Natural killer cell (primary cell): ENCODE measurements at places on chromosomes 7 and 10.
A peak's percentile ranks its signal among the peaks of the same experiment; 100 is the strongest.

DNA sequence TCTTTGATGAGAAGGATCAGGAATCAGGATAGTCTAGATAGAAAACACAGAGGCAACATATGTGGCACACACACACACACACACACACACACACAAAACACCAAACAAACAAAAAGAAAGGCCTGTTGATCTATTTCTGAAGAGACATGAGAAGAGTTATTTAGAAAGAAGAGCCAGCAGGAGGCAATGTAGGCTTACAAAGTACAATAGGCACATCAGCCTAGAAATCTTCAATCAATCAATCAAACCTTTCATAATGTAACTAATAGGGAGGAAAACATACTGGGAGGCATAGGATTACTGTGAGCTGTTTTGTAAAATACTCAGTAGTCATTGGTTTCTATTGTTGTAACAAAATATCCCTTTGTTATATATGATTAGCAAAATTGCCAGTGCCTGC lies 47.3 kb upstream of the TES start:
- H3K27me3 ChIP-seq, result no peaks in the 10 kb centered on the region
- no peak overlapping the region for H3K4me3 ChIP-seq

- H3K27me3 ChIP-seq, result no peaks in the 10 kb centered on the region
- no peak overlapping the region for H3K27ac ChIP-seq
- H3K4me1 ChIP-seq, result peaks cover 6% of the 10 kb centered on the region
- no peak for DNase-seq
- no peaks in the 10 kb centered on the region for H3K36me3 ChIP-seq
- H3K4me3 ChIP-seq, result no peak overlapping the region
These were observed 84.7 kb downstream of the NRP1 start for GRCh38 chr10:33249659-33250345.

GRCh38 chr7:91656541-91657482 lies 223.7 kb downstream of the MTERF1 start:
- no peaks in the 10 kb centered on the region for H3K27me3 ChIP-seq
- H3K36me3 ChIP-seq, result no peaks in the 10 kb centered on the region
- H3K4me1 ChIP-seq, result no peaks in the 10 kb centered on the region

DNA sequence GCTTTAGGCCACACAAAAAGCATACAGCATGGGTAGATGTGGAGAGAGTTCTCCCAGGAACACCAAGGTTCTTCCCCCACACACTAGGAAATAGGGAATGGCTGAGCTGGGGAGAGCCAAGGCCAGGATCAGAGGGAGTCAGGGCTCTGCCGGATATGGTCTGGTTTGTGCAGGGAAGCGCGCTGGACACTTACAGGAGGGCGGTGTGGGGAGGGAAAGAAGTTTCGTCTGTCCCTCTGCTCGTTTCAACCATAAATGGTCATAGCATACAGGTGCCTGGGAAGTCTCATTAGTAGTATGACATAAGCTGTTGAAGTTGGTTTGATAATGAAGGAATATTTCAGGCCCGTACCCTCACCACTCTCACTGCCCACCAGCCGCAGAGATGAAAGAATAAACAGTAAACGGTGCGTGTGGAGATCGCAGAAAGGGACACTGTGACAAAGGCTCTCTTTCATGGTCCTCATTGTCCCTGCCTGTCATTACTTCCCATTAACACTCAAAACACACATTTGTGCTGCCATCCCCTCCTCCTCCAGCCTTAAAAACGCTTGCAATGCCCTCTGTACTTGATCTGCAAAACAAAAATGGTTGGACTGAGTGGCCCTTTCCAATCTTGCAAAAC lies 207.2 kb downstream of the CELF2 start:
- H3K27ac ChIP-seq, result peak overlapping the region; percentile 76
- peaks cover 70% of the 10 kb centered on the region for H3K36me3 ChIP-seq
- H3K4me1 ChIP-seq, result peaks cover 70% of the 10 kb centered on the region
- no peaks in the 10 kb centered on the region for H3K27me3 ChIP-seq
- no peak for DNase-seq

DNA sequence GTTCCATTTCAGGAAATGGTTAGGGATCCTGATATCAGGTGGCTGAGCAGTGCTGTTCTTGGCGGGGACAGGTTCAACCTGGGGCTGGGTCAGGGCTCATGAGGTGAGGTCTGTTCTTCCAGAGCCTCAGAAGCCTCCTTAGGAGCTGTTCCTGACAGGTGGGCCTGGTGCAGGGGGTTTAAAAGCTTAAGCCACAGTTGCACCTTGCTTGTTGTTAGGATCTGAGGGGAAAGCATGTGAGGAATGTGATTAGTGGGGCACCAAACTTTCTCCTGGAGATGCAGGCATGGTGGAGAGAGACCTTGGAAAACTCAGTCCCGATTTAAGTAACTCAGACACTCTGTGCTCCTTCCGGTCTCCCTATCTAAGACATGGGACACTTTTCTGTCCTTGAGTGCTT lies 18.7 kb upstream of the CRHR2 start:
- no peaks in the 10 kb centered on the region for H3K36me3 ChIP-seq
- no peak overlapping the region for H3K4me3 ChIP-seq
- DNase-seq, result no peak
- no peak overlapping the region for H3K27ac ChIP-seq
- no peaks in the 10 kb centered on the region for H3K4me1 ChIP-seq
- H3K27me3 ChIP-seq, result no peaks in the 10 kb centered on the region

DNA sequence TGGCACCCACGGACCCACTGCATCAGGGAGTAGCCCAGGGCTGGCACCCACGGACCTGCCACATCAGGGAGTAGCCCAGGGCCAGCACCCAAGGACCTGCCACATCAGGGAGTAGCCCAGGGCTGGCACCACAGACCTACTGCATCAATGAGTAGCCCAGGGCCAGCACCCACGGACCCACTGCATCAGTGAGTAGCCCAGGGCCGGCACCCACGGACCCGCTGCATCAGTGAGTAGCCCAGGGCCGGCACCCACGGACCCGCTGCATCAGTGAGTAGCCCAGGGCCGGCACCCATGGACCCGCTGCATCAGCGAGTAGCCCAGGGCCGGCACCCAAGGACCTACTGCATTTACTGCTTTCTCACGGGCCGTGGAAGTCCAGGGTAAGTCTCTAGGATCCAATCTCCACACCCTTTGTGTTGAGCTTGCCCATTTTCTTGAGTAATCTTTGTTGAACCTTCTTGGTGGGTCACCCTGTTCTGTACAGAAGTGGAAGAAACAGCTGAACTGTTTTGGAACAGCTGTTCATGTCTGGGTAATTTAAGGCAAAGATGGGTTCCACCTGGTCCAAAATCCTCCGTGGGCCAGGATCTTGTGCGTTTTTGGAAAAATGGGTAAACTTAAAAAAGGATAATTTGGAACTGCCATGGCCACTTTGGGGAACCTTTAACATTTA lies 69.0 kb downstream of the VIPR2 start:
- no peak overlapping the region for H3K4me3 ChIP-seq
- no peaks in the 10 kb centered on the region for H3K36me3 ChIP-seq
- peaks cover 7% of the 10 kb centered on the region for H3K4me1 ChIP-seq
- H3K27ac ChIP-seq, result no peak overlapping the region
- DNase-seq, result no peak
- no peaks in the 10 kb centered on the region for H3K27me3 ChIP-seq

GRCh38 chr10:49686651-49687050 lies 7.2 kb downstream of the C10orf53 start:
- no peak overlapping the region for H3K4me3 ChIP-seq
- DNase-seq, result no peak

- no peak overlapping the region for H3K27ac ChIP-seq
- H3K4me3 ChIP-seq, result no peak overlapping the region
- DNase-seq, result no peak
- peaks cover 69% of the 10 kb centered on the region for H3K36me3 ChIP-seq
These were observed 20.6 kb downstream of the KIN start for GRCh38 chr10:7767209-7767608.

DNA sequence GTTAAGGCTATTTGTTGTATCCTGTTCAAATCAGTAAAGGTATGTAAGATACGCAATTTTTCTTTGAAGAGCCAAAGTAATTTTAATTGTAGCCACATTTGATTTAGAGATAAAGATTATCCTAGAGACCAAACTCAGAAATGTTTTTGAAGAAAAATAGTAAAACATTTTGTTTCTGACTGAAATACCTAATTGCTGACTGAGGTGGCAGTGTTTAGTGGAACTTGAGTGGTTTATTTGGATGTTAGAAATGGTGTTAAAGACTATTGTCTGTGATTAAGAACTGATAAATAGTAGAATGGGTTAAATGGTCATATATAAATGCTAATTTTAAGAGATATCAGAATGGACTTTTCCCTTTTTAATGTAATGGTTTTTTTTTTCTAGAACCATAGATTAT lies 15.3 kb downstream of the EDRF1 start:
- H3K4me1 ChIP-seq, result no peaks in the 10 kb centered on the region
- H3K27me3 ChIP-seq, result no peaks in the 10 kb centered on the region
- H3K4me3 ChIP-seq, result no peak overlapping the region
- H3K36me3 ChIP-seq, result peaks cover 98% of the 10 kb centered on the region

GRCh38 chr7:66771795-66772194 lies 31.3 kb downstream of the RABGEF1 start:
- no peaks in the 10 kb centered on the region for H3K27me3 ChIP-seq
- DNase-seq, result no peak
- peaks cover 13% of the 10 kb centered on the region for H3K4me1 ChIP-seq
- H3K4me3 ChIP-seq, result no peak overlapping the region

DNA sequence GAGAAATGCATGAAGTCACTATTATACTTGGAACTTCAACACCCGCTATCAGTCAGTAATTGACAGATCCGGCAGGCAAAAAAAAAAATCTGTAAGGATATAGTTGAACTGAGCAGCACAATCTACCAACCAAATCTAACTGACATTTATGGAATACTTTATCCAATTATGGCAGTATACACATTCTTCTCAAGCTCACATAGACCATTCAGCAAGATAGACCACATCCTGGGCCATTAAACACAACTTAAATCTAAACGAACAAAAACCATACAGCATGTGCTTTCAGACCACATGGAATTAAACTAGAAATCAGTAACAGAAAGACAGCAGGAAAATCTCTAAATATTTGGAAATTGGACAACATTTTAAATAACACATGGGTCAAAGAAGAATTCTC lies 112.7 kb downstream of the MPP7 start:
- H3K27me3 ChIP-seq, result no peaks in the 10 kb centered on the region
- H3K4me1 ChIP-seq, result no peaks in the 10 kb centered on the region
- H3K36me3 ChIP-seq, result no peaks in the 10 kb centered on the region
- H3K4me3 ChIP-seq, result no peak overlapping the region

GRCh38 chr7:39504963-39505362 lies 61.2 kb upstream of the YAE1 start:
- H3K27ac ChIP-seq, result no peak overlapping the region
- no peak for DNase-seq
- H3K27me3 ChIP-seq, result no peaks in the 10 kb centered on the region
- H3K36me3 ChIP-seq, result no peaks in the 10 kb centered on the region
- no peak overlapping the region for H3K4me3 ChIP-seq

DNA sequence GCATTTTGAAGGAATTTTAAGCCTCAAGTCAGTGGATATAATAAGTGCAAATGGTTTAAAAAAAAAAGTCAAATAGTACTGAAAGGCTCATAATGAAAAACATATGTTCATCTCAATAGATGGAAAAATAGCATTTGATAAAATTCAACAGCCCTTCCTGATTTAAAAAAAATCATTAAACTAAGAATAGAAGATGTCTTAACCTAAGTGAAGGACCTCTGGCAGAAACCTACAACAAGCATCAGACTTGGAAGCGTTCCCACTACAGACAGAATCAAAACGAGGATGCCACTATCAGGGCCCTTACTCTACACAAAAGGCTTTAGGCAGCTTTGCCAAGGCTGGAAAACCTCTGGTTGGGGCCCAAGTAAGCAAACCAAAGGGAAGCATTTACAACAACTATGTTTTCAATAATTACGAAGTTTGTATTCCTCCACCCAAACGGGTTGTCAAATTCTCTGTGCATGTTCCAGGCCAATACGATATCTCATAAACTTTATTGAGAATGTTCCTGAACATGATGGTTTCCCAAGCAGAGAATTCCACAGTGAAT lies 45.1 kb downstream of the CYTH3 start:
- H3K36me3 ChIP-seq, result no peaks in the 10 kb centered on the region
- H3K4me1 ChIP-seq, result peaks cover 33% of the 10 kb centered on the region
- H3K4me3 ChIP-seq, result no peak overlapping the region

GRCh38 chr7:130486954-130487436 lies 4.9 kb upstream of the MEST start:
- peak overlapping the region; percentile 51 for H3K4me3 ChIP-seq
- H3K27me3 ChIP-seq, result peaks cover 4% of the 10 kb centered on the region
- no peaks in the 10 kb centered on the region for H3K36me3 ChIP-seq
- H3K27ac ChIP-seq, result no peak overlapping the region

DNA sequence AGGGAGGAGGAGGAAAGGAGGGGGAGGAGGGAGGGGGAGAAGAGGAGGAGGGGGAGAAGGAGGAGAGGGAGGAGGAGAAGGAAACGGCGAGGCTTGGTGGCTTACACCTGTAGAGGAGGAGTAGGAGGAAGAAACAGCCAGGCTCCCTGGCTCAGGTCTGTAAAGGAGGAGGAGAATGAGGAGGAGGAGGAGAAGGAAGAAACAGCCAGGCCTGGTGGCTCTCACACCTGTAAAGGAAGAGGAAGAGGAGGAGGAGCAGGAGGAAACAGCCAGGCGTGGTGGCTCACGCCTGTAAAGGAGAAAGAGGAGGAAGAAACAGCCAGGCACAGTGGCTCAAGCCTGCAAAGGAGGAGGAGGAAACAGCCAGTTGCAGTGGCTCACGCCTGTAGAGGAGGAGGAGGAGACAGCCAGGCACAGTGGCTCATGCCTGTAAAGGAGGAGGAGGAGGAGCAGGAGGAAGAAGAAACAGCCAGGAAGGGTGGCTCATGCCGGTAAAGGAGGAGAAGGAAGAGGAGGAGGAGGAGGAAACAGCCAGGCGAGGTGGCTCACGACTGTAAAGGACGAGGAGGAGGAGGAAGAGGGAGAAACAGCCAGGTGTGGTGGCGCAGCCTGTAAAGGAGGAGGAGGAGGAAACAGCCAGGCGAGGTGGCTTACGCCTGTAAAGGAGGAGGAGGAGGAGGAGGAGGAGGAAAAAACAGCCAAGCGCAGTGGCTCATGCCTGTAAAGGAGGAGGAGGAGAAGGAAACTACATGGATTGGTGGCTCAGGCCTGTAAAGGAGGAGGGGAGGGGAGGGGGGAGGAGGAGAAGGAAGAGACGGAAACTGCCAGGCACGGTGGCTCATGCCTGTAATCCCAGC lies 14.9 kb upstream of the CRCP start:
- H3K27me3 ChIP-seq, result no peaks in the 10 kb centered on the region
- H3K4me3 ChIP-seq, result peak overlapping the region; percentile 41
- H3K4me1 ChIP-seq, result peaks cover 17% of the 10 kb centered on the region
- peak; percentile 55 for DNase-seq
